Adrenal gland (tissue), 19 donors: ENCODE measurements at places on chromosomes 4 and X. TPM values are rescaled to one million over a fixed set of nuclear protein-coding genes. Genes with fewer than 3 reads are reported as not detected.
A peak's percentile ranks its signal among the peaks of the same experiment; 100 is the strongest.

DNA sequence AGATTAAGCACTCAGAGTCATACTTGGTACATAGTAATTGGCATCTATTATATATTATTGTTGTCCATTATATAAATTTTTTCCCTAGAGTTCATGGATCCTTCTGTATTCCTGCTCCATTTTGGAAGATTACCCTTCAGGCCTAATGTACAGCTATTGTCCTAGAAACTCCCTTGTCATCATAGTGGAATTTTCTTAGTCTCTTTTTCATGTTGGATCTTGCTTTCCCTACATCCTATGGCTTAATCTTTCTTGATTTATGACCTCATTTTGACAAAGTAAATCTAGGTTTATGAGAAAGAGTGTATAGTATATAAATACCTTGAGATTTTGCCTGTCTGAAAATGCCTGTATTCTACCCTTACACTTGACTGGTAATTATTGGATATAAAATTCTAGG lies 22.1 kb downstream of the ARMCX4 start:
- no peak for DNase-seq

- DNase-seq: no peak
These were observed 265.5 kb downstream of the ARHGAP24 start for GRCh38 chr4:85740431-85740861.

GRCh38 chrX:150508451-150509367 lies 59.7 kb upstream of the MTM1 start:
- peak; percentile 75 for DNase-seq

DNA sequence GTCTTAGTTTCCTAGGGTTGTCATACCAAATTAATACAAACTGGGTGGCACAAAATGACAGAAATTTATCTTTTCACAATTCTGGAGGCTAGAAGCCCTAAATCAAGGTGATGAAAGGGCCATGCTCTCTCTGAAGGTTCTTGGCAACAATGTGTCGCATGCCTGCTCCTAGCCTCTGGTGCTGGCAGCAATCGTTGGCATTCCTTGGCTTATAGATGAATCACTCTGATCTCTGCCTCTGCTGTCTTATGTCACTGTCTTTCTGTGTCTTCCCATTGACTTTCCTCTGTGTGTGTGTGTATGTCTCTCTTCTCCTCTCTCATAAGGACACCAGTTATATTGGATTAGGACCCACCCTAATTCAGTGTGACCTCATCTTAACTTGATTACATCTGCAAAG lies 15.9 kb upstream of the INTU start:
- peak; percentile 27 for DNase-seq

DNA sequence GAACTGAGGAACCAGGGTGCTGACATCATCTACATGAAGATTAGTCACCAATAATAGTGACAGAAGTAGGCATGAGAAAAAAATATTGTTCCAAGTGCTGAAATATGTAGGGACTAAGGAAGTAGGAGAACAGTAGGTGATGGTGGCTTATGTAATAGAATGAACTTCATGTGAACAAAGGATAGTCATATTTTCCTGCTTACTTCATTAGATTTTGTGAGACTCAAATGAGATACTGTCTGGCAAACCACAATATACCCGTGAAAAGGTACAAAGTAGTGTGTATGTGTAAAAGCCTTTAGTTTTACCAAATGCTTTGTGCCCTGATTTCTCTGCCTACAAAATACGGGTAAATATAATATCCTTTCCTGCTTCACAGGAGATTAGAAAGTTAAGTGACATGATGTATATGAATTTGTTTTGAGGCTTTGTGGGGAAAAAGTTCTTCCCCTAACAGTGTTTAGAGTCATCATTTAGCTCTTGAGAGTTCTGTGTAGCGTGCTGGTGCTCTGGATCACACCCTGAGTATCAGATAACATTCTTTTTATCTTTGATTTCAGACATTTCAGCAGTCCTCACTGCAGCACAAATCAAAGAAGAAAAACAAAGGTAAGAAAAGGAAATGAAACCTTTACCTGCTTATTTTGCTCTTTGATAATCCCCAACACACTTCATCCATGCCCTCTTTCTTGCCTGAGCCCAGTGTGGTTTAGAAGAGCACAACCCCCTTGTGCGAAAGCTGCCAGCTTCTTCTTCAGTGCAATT lies 67.9 kb downstream of the KLHL34 start:
- no peak for DNase-seq

DNA sequence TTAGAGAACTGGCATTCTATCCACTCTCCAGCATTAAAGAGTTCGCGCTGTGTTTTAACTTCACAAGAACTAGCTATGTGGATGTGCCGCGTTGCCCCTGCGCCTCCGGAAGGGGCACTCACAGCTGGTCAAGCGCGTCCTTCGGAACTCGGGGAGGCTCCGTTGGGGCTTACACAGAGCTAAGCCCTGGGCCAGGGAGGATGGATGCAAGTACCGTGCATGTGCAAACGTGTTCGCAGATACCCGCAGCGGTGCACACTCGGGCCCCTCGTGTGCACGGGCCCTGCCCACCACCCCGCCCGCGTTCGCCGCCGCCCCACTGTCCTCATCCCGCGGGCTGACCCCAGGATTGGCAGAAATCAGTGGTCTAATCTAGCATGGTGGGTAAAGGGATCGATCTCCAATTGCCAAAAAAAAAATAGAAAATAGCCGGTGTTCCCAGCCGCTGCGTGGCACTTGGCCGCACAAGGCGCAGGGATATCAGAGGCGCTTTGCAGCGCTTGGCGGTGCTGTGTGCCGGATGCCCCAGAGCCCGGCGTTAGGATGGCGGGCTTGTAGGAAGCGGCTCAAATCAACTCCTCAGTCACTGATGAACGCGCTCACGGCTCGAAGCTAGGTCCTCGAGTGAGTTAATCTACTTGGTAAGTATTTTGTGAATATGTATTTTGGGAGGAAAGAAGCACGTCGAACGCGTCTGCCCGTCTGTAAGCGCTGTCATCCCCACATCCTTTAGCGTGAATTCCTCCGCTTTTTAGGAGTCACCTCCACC lies 989 bp upstream of the PCDH10 start:
- peak; percentile 20 for DNase-seq

- DNase-seq: no peak
These were observed 314.3 kb upstream of the FGF13 start for GRCh38 chrX:139025816-139026215.

DNA sequence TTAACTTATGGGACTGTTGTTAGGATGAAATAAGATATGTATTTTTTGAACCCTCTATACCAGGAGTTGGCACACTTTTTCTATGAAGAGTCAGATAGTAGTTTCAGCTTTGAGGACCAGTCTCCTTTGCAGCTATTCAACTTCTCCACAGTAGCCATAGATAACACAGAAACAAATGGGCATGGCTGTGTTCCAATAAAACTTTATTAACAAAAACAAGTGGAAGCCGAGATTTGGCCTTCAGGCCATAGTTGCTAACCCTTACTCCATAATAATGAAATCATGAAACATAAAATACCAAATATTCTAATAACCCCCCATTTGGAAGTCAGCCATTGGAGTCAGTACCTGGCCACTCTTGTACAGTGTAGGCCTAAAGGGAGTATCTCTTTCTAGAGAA lies 30.6 kb downstream of the ARX start:
- no peak for DNase-seq

DNA sequence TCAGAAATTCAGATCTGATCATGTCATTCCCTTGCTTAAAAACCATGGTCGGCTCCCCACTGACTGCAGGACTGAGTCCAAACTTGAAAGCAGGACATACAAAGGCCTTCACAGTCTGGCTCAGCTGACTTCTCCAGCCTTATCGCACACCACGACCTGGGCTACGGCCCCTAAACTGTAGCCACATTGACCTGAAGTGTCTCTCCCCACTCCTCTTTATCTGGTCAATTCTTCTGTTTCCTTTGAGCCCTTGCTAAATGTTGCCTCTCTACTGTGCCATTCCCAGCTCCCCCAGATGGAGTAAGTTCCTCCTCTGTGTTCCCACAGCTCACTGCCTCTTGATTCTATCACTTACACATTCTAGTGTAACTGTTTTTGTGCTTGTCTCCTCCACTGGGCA lies 60.5 kb upstream of the CITED1 start:
- DNase-seq: no peak

DNA sequence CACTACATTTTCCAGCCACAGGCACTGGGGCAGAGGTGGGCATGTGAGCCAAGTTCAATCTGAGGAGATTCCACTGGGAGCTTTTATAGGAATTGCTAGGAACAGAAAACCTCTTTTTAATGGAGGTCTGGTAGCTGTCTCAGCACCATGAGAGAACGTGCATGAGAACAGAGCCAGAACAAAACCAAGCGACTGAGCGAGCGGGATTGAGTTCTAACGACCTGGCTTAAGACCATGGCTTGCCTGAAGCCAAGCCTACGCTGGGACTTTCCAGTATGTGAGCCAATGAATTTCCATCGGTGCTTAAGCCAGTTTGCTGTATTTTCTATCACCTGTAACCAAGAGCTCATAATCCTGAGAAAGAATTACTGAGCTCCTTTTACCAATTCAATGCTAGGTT lies 183.7 kb downstream of the NR3C2 start:
- no peak for DNase-seq

- DNase-seq: no peak
These were observed 77.0 kb downstream of the FBXW7 start for GRCh38 chr4:152458801-152459302.

DNA sequence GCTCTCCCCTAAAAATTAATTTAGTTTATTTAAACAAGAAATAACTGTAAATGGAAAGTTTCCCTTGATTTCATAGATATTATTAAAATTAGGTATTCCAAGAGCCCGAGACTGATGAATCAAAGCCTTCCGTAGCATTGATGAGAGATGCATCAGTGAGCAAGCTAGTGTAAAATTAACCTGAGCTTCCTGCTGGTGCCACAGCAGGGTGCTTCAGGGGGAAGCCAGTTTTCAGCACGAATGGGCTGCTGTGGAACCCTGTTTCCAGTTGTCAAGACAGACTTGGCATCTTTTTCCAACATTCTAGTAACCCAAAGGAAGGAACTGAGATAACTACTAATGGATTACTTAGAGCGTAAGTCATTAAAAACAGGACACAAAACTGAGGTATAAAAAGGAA lies 221.7 kb downstream of the RBMX2 start:
- no peak for DNase-seq

GRCh38 chrX:20506739-20507138 lies 240.0 kb upstream of the RPS6KA3 start:
- no peak for DNase-seq

DNA sequence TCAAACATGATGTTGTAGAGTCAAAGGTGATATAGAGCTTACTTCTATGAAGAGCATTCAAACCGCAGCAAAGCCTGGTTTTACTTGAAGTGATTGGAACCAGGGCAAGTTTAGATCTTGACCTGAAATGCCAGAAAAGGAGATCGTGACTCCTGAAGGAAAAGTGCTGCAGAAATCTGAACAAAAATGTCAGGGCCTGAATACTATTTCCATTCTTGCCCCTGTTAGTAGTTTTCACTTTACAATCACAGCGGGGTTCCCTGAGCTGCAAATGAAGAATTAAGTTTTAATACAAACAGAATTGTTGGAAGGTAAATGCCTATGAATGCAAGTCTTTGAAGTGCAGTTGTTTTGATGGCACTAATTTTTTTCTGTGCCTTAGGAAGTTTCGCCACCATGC lies 4.1 kb downstream of the SLIT2 start:
- DNase-seq: no peak

DNA sequence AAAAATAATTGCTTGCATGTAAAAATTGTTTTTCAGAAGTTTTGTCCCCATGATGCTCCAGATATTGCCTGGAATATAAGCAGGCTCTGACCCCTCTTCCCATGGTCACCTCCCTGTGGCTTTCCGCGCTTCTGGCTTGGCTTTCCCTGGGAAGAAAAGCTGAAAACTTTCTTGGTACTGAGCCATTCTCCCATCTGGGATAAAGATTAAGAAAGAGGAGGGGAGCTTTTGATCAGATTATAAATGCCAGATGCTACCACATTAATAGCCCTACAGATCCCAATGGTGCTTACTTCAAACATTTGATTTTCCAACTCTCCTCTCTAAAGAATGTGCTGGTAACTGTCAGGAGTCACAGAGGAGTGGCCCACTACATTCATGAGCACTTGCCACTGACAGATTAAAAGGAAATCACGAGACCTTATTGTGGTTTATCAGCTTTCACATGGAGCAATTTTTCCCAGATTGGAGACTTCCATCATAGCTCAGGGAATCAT lies 54.4 kb upstream of the GAB1 start:
- no peak for DNase-seq

DNA sequence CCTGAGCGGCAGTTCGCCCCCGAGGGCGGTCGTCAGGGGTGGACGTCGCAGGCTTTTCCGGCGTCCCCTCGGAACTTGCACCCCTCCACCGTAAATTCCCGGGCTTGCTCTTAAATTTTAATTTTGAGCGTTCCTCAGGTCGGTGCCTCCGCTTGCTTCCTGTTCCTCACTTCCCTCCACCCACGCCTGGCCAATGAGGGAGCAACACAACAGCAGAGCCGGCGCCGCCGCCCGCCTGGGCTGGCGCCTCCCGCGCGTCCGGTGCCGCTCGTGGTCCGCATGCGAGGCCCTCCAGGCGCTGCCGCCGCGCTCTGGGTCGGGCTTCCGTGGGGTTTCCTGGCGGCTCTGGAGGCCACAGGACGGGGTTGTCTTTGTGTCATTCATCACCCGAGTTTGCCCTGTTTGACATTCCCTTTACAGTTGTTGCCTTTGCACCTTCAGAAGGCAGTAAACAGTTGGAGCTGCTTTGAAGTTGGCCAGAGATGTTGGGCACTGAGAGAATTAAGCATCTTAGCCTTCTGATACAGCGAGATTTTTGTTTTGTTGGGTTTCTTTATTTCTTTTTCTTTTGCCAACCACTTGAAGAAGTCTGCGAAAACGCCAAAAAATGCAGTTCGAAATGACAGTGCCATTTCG lies 692 bp downstream of the SPCS3 start:
- DNase-seq: peak; percentile 92

DNA sequence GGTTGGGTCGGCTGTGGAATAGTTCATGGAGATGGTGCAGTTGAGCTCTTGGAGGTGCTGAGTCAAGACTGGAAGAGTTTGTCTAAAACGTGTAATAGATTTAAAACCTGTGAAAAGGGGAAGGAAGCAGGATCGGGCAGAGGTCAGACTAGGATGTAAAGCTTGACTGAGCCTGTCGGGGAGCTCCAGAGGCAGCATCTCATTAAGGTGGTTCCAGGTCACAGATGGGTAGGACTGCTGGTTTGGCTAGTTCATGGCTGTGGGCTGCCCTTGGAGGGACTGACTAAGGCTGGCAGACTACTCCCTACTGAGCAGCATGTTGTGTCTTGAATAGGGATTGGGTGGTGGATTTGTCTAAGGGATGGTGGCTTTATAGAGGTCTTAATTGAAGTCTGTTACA lies 28.4 kb upstream of the WDR1 start:
- DNase-seq: no peak

The RASL11B gene
- 8.5 TPM for total RNA-seq

The CCNB3 gene
- 0.24 TPM for total RNA-seq

The KIAA1210 gene
- 0.56 TPM for total RNA-seq

The CSAG1 gene
- not detected for total RNA-seq

The HELT gene
- not detected for total RNA-seq

The TGIF2LX gene
- not detected for total RNA-seq

The ABLIM2 gene
- 24.8 TPM for total RNA-seq

The S100P gene
- 0.72 TPM for total RNA-seq

The SPANXA1 gene
- total RNA-seq: not detected

The FAM184B gene
- 0.17 TPM for total RNA-seq

The CFI gene
- total RNA-seq: 56.6 TPM

The ZNF157 gene
- total RNA-seq: not detected
